ENCODE measurements at places on chromosomes 16 and 17.

DNA sequence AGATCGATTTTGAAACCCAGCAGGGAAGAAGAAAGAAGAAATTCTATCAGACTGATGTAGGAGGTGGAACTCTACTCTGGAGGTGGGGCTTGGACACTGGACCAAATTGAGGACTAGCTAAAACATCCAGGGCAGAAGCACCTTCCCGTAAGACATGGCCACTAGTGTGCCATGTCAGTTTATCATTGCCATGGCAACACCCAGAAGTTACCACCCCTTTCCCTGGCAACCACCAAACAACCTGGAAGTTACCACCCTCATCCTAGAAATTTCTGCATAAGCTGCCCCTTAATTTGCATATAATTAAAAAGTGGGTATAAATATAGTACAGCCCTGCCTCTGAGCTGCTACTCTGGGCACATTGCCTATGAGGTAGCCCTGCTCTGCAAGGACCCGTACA is 66.7 kb downstream of the NACA2 start:
- DNase-seq: no peak

DNA sequence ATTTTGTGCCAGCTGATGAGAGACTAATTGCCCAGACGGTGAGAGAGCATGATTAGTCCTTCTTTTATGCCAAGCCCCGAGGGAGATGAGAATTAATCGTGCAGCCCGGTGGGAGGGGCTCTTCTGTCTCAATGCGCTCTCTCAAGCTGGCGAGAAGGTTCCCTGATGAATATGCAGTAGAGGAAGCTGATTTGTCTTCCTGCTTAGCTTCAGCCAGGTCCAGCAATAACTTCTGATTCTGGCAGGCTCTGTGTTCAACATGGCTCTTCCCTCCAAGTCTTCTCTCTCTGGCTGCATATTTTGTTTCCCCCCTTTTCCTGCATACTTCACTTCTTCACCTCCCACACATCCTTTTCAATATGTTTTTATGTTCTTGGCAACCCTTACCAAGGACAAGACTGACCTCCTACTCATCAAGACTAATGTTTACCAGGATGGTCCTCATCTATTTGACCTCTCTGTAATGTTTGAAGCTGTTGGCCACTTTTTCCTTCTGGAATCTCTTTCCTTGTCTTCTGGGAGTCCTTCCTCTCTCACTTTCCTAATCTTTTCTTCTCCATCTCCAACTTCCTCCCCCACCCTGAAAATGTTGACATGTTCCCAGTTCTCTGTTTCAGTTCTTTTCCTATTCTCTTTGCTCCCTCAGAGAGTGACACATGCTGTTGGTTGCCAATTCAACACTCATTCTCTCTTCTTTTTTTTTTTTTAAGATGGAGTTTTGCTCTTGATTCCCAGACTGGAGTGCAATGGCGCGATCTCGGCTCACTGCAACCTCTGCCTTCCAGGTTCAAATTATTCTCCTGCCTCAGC is 33.1 kb downstream of the ARL4D start:
- no peak for DNase-seq

GRCh38 chr17:33509331-33509730 is 216.2 kb upstream of the ASIC2 start:
- no peak for DNase-seq

DNA sequence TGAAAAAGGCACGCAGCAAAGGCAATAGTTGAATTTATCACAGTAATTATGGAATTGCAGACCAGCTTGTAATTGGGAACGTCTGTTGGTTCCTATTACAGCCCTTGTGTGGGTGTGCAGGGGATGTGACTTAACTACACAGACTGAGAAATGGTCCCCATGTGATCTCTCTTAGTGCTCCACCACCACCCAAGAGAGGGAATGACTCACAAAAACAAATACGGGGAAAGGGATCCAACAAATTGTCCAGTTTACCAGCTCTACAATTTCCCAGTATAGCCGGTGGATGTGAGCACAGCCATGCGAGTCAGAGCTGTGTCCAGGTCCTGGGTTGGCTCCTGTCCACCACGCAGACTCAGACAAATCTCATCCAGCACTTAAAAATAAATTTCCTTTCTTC is 337.9 kb downstream of the GRIN2A start:
- no peak for DNase-seq

DNA sequence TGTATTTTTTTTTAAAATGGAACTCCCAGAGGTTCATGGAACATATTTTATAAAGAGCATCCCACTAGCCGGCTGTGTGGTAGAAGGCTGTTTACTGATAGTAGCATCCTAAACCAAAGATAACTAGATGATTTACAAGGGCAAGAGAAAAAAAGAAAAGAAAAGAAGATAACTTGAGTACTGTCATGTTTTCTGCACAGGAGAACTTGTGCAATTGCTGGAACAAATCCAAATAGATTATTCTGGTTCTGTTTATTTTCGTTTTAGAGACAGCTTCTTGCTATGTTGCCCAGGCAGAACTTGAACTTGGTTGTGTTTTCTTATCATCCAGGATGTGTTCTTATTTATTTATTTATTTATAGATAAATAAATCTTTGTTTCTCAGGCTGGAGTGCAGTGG is 20.9 kb upstream of the PPM1D start:
- DNase-seq: no peak
